ENCODE measurements at places on chromosomes 13 and 19. TPM values are rescaled to one million over a fixed set of nuclear protein-coding genes. Genes with fewer than 3 reads are reported as not detected.
A peak's percentile ranks its signal among the peaks of the same experiment; 100 is the strongest.

- no peak for DNase-seq
Observed at GRCh38 chr13:85282876-85283275, 516.3 kb downstream of the SLITRK6 start.

DNA sequence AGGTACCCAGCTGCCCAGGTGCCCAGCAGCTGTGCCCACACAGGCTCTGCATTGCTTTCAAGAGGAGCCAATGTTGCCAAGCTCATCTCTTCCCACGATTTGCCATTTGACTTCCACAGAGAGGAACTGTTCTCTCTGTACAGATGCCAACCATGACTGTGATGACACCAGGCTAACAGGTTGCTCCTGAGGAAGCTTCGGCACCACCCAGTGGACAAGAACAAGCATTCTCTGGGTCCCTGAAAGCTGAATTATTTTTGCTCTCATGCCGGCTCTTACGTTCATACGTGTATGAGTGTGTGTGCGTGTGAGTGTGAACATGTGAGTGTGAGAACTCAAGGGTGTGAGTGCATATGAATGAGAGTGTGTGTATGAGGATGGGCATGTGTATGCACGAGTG, 535.2 kb downstream of the LIG4 start:
- DNase-seq = no peak

The TPP2 gene
- 84.5 TPM for total RNA-seq

- no peak for DNase-seq
Observed at GRCh38 chr19:42567567-42567966, 27.2 kb downstream of the CEACAM8 start.

The SOX21 gene
- not detected for total RNA-seq

- no peak for DNase-seq
Observed at GRCh38 chr13:20779405-20779804, 5.6 kb upstream of the EEF1AKMT1 start.

The CGB5 gene
- total RNA-seq = not detected

DNA sequence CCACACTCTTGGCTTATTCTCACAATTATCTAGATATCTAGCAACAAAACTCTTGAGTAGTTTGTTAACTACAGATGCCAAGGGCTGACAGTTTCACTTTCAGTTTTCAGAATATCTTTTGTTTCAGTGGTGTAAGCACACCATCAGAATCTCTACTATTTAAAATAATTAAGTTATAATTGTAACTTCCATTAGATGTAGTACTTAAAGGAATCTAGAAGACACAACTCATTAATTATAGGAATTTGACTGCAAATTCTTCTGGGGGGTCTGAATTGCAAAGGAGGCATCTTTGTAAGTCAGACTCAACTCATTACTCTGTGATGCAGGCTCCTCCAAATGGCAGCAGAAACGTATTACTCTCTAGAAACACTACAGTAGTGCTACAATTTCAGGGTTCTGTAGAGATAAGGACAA, 44.9 kb upstream of the USPL1 start:
- peak; percentile 66 for DNase-seq

The SIAH3 gene
- 0.08 TPM for total RNA-seq

The MEIS3 gene
- total RNA-seq = 50.8 TPM

- DNase-seq = no peak
Observed at GRCh38 chr13:24642219-24642618, 38.0 kb upstream of the ATP12A start.

The SPRED3 gene
- 1.0 TPM for total RNA-seq

GRCh38 chr13:74218291-74218690, 84.1 kb upstream of the KLF12 start:
- no peak for DNase-seq

GRCh38 chr19:38634757-38635482, 12.5 kb upstream of the ACTN4 start:
- peak; percentile 75 for DNase-seq

DNA sequence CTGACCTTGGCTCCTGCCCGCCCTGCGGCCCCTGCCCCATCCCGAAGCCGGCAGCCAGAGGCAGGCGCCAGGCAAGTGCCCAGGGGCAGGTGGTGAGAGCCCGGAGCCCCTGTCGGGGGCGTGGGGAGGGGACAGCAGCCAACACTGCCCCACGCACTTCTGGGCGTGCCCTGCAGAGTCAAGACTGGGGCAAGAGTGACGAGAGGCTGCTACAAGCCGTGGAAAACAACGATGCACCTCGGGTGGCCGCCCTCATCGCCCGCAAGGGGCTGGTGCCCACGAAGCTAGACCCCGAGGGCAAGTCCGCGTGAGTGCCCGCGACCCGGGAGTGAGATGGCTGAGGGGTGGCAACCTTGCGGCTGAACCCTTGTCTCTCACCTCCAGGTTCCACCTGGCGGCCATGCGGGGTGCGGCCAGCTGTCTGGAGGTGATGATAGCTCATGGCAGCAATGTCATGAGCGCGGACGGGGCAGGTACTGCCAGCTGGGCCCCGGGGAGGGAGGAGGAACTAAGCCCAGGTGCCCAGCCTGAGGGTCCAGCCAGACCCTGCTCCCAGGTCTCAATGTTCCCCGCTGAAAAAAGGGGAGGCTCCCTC, 17.3 kb downstream of the ANKRD24 start:
- no peak for DNase-seq

DNA sequence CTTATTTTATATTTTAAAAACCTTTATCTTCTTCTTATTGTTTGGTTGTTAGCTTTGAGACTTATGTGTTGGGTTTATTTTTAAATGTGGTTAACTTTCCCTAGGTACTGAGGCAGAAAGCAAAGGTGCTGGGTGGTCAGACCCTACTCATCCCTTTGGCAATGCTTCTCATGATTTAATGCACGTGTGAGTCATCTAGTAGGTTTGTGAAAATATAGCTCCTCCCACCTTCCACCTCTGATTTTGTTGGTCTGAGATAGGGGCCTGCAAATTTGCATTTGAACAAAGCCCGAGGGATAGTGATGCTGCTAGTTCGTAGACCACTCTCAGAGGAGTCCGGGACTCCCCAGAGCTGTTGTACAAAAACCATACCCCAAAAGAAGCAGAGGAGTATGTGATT, 771.3 kb upstream of the ARGLU1 start:
- no peak for DNase-seq

- no peak for DNase-seq
Observed at GRCh38 chr13:59301174-59301567, 862.6 kb downstream of the DIAPH3 start.

The CILP2 gene
- total RNA-seq = 0.03 TPM

DNA sequence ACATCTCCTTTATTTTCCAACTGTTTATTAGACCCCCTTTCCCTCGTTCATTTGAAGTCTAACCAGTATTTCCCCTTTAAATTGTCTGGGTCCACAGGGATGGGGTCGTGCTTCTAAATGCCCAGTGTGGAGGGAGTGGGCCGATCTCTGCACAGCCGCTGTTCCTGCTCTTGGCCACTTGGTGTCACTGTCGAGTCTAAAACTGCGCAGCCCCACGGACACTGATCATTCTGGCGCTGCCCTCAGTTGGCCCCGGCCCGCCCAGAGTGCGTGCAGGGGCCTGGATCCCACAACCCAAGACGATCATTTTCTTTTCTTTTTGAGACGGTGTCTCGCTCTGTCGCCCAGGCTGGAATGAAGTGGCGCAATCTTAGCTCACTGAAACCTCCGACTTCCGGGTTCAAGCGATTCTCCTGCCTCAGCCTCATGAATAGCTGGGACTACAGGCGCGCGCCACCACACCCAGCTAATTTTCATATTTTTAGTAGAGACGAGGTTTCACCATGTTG, 12.0 kb downstream of the WDR88 start:
- peak; percentile 63 for DNase-seq

The CLDND2 gene
- not detected for total RNA-seq

The TPM4 gene
- 1,990 TPM for total RNA-seq

DNA sequence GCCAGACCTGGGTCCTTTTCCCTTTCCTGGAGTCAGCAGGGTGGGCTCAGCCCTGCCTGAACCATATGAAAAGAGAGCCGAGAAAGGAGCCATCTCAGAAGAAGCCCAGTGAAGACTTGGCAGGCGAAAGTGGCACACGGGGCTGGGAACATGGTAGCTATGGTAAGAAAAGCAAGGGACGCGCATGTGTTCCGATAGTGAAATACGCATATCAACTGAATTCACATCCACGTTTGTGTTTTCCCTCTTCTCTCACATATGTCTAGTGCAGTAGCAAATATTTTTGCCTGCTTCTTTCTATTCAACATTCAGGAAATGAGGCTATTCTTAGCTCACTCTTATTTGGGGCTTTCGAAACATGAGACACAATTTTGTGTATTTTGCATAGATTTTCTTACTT, 54.1 kb upstream of the PEG3 start:
- no peak for DNase-seq

DNA sequence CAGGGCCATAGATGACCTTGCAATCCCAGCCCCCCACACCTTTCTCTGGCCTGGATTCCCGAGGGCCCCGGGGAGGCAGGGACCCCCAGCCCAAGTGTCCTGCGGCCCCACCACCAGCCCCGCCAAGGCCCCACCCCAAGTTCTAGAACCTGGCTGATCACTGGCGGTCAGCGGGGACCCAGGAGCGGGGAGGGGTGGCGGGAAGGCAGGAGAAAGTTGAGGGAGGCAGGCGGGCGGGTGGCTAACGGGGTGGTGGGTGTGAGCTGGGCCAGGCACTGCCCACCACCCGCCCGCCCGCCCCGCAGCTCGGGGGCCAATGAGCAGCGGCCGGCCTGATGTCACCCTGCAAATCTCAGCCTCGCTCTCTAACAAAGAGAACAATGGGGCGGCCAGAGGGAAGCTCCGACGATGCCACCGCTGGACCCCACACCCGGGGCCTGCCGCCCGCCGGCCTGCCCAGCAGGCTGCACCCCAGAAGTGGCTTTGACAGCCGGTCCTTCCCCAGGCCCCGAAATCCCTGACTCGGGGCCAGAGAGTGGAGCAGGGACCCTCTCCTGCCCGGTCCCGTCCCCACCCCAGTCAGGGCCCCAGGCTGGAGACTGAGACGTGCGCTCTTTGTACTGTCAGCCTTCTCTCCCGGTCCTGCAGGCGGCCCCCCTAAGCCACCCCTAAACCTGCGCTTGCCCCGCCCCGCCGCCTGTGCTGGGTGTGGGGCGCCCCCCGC, 1.6 kb downstream of the MEX3D start:
- peak; percentile 88 for DNase-seq

The ATP12A gene
- total RNA-seq = not detected

The FRY gene
- total RNA-seq = 2.5 TPM

DNA sequence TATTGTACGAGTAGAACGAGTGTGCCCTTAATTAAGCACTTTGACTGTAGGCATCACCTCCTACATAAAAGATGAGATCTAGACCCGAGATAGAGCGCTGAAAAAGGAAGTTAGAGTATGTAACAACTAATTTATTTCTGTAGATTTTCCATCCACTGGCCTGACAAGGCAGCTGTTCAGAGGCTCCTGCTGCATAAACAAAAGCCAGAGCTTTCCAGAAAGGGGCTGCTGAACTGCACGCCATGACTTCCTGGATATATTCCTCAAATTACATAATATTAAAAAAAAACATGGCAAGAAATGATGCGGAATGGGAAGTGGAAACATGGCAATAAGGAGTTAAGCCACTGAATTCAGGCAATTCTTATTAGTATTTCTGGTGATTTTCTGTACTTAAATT, 89.7 kb downstream of the AKAP11 start:
- DNase-seq = no peak

DNA sequence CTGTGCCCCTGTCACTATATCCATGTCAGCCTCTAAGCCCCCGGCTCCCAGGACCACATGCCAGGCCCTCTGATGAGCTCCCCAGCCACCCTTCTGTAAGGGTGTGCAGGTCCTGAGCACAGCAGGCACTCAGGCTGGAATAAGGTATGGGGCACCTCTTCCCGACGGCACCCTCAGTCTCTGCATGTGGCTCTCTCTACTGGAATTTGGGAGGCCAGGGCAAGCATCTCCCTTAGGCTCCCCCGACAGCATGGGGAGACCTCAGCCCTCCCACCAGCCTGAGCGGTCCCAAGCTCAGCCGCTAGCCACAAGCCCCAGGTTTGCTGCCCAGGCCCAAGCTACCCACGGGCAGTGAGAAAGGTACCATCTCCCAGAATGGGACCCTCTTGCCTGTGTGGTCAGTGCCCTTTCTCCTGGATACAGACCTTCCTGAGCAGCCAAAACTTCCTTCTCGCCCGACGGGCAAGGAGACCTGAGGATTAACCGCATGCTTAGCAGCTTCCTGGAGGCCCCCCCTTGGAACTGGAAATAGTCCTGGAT, 22.5 kb upstream of the C19orf12 start:
- no peak for DNase-seq

GRCh38 chr13:114037674-114038073, 63.8 kb upstream of the C13orf46 start:
- no peak for DNase-seq

- peak; percentile 42 for DNase-seq
Observed at GRCh38 chr19:16541526-16542044, 652 bp downstream of the CHERP start.

The IL4I1 gene
- 0.18 TPM for total RNA-seq

DNA sequence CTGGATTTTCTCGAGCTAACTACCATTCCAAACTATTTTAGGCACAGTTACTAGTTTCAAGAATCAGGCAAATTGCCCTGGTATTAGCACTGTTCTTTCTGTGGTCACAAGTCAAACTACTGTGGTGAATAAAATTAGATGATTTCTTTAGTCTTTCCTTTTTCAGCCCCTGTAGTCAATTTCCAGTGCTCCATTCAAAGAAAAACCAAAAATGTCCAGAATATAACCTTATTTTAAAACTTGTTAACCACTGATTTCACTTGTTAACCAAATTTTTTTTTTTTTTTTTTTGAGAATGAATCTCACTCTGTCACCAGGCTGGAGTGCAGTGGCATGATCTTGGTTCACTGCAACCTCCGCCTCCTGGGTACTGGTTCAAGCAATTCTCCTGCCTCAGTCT, 50.6 kb upstream of the USPL1 start:
- no peak for DNase-seq

The ZNF180 gene
- 16.4 TPM for total RNA-seq

DNA sequence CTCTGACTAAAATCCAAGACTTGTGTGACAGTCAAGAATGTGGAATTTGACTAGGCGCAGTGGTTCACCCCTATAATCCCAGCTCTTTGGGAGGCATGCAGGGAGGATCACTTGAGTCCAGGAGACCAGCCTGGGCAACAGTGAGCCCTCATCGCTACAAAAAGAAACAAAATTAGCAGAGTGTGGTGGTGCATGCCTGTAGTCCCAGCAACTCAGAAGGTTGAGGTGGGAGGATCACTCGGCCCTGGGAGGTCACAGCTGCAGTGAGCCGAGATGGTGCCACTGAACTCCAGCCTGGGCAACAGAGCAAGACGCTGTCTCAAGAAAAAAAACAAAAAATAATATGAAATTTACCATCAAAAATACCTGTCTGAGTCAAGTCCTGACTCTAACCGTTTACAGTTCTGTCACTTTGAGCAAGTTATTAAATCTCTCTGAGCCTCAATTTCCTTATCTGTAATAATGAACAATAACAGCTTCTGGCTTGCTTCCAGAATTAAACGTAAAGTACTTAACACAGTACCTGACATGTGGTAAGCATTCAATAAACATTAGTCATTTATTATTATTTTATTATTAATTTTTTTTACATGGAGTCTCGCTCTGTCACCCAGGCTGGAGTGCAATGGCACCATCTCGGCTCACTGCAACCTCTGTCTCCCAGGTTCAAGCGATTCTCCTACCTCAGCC, 204.6 kb upstream of the TSC22D1 start:
- DNase-seq = no peak

GRCh38 chr19:13834244-13835069, 39.2 kb downstream of the ZSWIM4 start:
- peak; percentile 41 for DNase-seq
